Non-pigmented ciliary epithelial cell (primary cell): ENCODE measurements at places on chromosomes 4 and X.

DNA sequence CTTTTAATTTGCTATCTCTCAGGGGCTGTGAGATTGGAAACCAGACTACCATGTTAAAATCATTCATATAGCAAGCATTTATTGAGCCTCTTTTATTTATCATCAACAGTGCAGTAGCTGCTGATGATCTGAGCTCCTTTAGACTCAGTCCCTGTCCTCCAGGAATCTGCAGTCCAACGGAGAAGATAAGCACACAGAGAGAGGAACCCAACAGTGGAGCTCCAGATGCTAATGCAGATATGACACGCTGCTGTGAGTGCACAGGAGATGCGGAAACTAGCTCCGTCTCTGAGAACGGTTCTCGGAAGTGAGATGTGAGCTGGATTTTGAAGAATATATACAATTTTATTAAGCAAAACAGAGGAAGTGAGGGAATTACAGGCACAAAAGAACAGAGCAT, 35.4 kb downstream of the DCHS2 start:
- no peak for DNase-seq

DNA sequence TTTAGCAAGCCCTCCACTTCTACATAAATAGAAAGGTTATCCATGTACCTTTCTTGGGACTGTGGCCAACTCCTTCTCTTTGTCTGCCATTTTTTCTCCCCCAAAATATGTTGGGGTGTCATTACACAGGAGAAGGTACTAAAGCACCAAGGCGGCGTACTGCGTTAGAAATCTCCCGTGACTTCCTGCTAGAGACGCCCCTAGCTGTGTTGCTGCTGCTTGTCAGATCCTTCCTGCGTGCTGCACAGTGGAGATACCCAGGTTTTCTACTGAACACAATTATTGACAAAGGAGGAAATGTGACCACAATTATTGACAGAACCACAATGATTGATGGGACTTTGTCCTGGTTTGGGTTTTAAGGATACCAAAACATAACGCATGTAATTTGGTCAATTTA, 97.7 kb downstream of the EFHC2 start:
- DNase-seq, result no peak

GRCh38 chr4:117084866-117085701, at the start of gene TRAM1L1:
TRAM1L1 (minus strand) TSS chr4:117085576; CDS start chr4:117085393, 183 bp downstream.
- DNase-seq, result peak; percentile 31

GRCh38 chr4:133379681-133380438, 230.8 kb downstream of the PCDH10 start:
- no peak for DNase-seq

DNA sequence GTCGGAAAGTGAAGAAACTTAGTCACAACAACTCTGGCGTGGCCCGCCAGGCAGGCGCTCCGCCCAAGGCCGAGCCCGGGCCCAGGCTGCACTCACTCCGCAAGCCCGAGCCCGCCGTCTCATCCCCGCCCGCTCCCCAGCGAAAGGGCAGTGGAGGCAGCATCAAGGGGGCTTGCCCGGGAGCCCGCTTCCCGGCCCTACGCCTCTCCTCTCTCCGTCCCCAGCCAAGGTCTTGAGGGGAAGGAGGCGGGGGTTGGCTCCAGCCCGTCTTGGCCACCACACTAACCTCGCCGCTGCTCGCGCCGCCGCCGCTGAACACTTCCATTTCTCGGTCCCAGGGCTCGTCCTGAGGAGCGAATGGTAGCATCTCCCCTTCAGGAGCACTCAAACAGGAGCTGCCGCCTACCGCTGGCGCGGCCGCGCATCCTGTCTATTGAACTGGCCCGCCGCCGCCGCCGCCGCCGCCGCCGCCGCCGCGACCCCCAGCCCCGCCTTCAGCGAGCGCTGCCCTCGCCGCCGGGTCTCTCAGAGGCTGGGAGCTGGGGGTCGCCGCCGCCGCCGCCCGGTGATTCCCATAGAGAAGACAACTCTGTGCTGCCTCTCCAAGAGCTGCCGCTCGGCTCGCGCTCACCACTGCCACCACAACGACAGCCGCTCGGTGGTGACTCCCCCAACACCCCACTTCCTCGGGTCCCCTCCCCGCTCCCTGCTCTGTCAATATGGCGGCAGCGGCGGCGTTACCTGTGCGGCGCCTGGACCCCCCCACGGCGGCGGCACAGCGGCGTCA, at the start of gene RPS6KA6:
Gene RPS6KA6, minus strand, starts transcription at position 667 of the 787 bp plus-strand sequence. Its CDS starts 300 bp downstream, at position 367.
- no peak for DNase-seq

DNA sequence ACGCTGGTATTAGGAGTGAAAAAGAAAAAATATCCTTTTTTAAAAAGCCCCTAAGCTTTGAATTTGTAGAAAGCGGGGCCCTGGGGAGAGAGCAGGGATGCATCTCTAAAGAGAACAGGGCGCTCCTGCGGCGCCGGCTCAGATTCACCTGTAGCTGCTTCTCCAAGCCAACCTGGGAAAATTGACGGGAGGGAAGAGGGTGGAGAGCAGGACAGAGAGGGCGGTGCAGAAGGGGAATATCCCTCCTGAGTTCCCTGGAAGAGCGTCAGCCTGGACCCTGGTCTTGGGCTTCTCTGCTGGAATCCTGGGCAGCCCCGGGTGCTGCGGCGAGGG, 776 bp upstream of the SOWAHD start:
- DNase-seq, result no peak

DNA sequence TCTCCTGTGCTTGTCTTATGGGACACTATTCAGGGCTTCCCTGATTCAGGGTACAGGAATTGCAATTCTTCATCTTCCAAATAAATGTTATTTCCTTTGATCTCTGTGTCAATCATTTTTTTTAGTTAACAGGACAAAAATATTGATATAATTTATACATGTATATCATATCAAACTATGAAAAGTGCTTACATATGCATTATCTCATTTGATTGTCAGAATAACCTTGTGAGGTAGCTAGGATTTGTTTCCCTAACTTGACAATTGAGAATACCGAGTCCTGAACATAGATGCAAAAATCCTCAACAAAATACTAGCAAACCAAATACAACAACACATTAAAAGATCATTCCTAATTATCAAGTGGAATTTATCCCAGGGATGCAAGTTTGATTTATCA, 11.5 kb upstream of the SERPINA7 start:
- DNase-seq, result no peak

DNA sequence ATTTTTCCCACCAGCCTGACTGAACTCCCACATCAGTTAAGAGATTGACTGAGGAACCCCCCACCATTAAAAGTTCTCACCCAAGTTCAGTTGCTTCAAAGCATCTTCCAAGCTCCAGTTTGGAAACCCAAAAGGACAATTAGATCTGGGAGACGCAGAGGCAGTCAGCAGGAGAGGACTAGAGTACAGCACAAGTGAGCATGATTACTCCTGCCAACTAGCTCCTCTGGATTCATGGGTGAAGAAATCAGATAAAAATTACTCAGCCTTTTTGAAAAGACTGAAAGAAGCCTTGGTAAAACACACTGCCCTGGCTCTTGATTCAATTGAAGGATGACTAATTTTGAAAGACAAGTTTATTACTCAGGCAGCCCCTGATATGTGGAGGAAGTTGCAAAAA, 297.5 kb downstream of the ADAM29 start:
- no peak for DNase-seq

- no peak for DNase-seq
Observed at GRCh38 chr4:721261-722168, 15.9 kb downstream of the PCGF3 start.

- no peak for DNase-seq
Observed at GRCh38 chr4:110953898-110954297, 331.0 kb upstream of the PITX2 start.

DNA sequence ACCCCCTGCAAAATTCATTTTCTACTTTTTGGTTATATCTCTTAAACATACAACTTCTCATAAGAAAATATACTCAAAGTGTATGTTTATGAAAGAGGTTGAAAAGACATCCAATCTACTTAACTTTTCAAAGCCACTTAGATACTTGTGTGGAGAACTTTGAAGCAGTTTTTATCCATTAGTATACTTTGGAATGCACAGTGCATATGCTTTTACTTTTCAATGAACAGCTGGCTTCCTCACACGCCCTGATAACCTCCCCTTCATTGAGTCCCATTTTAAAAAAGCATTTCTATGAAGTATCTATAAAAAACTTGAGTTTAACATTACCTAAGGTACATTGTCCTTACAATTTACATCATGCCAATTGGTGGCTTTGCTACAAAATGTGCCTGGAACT, 73.8 kb downstream of the VEGFC start:
- DNase-seq, result no peak

DNA sequence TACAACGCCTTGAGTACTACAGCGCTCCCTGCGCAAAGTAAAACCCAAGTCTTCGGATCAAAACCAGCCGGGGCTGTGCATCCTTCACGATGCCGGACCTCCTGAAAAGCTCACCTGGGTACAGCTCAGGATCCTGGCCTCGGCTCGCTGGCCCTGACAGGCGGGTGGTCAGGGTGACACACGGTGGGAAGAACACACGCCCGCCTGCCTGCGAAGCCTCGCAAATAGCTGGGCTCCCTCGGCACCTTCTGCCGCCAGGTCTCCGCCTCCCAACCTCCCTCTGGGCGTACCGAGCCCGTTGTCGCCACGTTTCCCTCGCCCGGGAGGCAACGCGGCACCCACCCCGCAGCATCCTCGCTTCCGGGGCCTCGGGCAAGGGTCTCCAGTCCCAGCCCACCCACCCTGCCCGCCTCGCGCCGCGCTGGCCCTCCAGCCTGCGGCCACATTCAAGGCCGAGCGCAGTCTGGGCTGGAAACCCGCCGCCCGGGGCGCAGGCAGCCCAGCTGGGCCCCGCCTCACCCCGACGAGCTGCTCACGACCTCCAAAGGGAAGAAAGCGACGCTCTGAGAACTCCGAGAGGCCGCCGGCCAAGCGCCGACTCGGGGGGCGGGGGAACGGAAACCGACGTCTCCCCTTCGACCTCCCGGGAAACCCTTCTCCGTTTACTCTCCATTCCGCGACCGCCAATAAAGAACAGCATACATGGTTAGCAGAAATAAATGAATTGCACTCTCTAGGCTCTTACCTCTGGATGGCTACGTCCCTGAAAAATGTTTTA, 511 bp downstream of the PPM1K start:
- DNase-seq, result no peak

GRCh38 chr4:22850630-22851029, 157.9 kb downstream of the GBA3 start:
- DNase-seq, result no peak

- DNase-seq, result no peak
Observed at GRCh38 chrX:100874325-100874724, at the start of gene NOX1. NOX1 (minus strand) TSS chrX:100874359; CDS start chrX:100874139, 220 bp downstream.

GRCh38 chr4:118751629-118752323, 66.6 kb downstream of the METTL14 start:
- no peak for DNase-seq

- DNase-seq, result no peak
Observed at GRCh38 chr4:40848251-40848650, 98.5 kb downstream of the NSUN7 start.

DNA sequence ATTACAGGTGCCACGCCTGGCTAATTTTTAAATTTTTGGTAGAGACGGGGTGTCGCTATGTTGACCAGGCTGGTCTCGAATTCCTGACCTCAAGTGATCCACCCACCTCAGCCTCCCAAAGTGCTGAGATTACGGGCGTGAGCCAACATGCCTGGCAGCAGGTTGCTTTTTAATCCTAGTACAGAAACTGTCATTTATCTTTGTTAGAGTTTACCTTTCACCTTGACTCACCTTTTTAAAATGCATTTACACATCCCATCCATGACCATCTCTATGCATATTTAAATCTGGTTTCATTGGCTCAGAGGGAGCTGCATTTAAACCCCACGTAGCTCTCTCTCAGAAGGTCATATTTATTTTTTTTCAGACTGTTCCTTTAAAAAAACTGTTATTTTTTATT, 31.9 kb downstream of the SLC16A2 start:
- no peak for DNase-seq

GRCh38 chr4:76902233-76902890, 4.4 kb upstream of the SOWAHB start:
- DNase-seq, result no peak
